ENCODE measurements at places on chromosomes 12 and 14.
A peak's percentile ranks its signal among the peaks of the same experiment; 100 is the strongest.

DNA sequence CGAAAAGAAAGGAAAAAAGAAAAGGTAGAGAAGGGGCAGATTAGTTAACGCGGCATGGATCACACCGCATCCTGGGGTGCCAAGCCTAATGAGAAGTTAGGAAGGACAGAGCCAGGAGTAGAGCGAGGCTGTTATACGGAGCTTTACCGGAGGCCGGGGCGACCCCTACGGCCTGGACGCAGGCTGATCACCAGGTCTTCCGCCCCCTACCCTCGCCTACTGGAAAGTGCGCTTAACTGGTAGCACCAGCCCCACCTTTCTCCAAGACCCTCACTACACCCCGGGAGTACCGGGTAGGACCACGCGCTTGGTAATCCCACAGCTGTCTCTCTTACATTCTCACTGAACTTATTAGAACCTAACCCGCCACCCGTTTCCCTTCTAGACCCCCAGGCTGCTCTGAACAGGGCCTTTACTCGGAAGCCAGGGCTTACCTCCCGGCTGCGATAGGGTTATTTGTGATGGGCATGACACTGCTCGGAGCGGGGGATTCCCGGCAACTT is 33.8 kb downstream of the WBP11 start:
- DNase-seq = peak; percentile 86
- peak overlapping the region; percentile 76 for H3K4me3 ChIP-seq
- H3K27me3 ChIP-seq = peaks cover 9% of the 10 kb centered on the region
- H3K36me3 ChIP-seq = no peaks in the 10 kb centered on the region

DNA sequence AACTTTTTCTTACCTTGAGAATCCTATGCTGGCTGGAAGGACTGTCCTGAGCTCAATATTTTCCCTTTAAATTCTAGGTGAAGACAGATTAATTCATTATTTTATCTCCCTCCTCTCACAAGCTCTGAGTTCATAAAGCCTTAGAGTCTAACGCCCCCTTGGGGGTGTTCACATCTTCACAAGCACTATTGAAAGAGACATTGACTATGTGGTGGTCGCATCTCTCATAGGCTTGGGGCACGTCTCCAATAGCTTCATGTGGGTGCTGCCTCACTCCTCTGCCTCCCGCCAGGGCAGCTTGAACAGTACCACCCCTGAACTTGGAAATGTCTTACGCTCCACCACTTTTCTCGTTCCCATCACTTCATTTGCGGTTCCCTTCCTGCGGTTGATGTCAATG is 106.2 kb downstream of the UNC79 start:
- H3K27me3 ChIP-seq = no peaks in the 10 kb centered on the region
- H3K36me3 ChIP-seq = no peaks in the 10 kb centered on the region
- peak; percentile 68 for DNase-seq
- no peak overlapping the region for H3K4me3 ChIP-seq
- no peaks in the 10 kb centered on the region for H3K4me1 ChIP-seq

- H3K36me3 ChIP-seq = no peaks in the 10 kb centered on the region
- H3K4me3 ChIP-seq = no peak overlapping the region
- DNase-seq = peak; percentile 90
- H3K4me1 ChIP-seq = peaks cover 5% of the 10 kb centered on the region
Observed at GRCh38 chr14:101961011-101961721, 3.2 kb upstream of the DYNC1H1 start.

- no peak overlapping the region for H3K27ac ChIP-seq
- H3K4me1 ChIP-seq = no peaks in the 10 kb centered on the region
- no peaks in the 10 kb centered on the region for H3K27me3 ChIP-seq
- no peak overlapping the region for H3K4me3 ChIP-seq
Observed at GRCh38 chr12:80401191-80401590, 42.8 kb upstream of the PTPRQ start.
